ENCODE measurements at places on chromosomes 1 and 21.

GRCh38 chr1:165907256-165907857 lies 79.9 kb downstream of the UCK2 start:
- no peak for DNase-seq

GRCh38 chr1:174800216-174800851 lies 199.4 kb upstream of the CACYBP start:
- DNase-seq = peak; percentile 17

- DNase-seq = no peak
Measured at GRCh38 chr1:85467929-85468540, 3.1 kb upstream of the DDAH1 start.

DNA sequence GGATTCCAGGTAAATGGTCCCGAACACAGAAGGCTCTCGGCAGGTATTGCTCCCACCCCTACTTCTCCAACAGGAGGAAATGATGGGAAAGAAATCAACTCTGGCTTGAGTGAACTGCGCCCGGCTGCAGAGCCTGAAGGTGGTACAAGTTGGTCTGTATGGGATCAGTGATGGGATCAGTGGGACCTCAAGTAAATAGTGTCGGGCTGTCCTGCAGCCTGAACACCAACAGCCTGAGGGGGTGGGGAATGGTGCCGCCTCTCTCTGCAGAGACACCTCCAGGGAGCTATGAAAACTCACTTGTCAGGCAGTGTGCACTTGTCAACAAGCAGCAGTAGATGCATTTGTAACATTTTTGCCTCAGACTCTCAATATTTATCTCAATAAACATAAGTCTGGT lies 183.5 kb downstream of the MATN1 start:
- no peak for DNase-seq

DNA sequence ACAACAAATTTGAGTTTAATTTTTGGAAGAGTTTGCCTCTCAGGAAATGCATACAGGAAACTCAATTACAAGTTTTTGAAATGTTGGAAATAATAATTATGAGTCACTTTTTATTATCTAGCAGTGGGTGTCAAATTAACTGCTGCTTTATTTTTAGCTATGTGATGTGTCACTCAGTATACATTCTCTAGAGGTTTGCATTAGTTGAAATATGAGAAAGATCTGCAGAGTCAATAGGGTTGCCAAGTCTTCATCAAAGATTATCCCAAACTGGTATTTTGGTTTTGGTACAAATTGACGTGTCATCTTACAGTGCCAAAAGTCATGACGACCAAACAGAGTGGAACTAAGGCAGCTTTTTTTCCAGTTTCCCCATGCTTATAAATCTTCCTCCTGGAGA lies 54.3 kb upstream of the DIPK1A start:
- no peak for DNase-seq

GRCh38 chr1:45014321-45015028 lies 2.4 kb downstream of the UROD start:
- peak; percentile 92 for DNase-seq

DNA sequence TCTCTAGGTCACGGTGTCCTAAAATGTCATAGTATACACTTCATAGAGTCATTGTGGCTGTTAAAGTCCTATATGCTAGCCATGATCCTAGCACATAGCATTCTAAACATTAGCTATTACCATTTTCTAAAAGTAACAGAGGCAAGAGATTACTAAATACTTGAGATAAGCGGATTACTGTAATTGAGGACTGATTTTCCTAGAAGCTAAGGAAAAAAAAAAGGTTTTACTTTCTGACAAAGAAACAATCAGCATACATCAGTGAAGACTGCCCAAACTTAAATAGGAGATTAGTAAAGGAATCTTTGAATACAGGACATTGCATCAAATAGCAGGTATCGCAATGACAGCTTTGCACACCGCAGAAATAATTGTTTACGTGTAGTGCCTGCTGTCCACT lies 91.3 kb upstream of the HNRNPU start:
- no peak for DNase-seq

DNA sequence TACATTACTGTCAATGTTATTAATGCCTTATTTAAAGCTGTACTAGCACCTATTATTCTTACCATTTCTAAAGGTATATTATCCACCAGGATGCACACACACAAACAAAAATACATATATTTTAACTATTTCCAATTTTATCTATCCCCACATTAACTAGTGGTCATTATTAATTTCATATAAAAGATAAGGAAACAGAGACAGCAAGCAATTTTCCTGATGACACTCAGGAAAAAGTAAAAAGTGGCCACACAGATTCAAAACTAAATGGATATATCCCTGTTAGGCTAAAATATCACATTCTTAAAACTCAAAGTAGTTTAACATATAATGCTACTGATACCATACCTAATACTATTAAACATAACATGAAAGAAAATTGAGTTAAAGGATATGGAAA lies 534.1 kb downstream of the KCNT2 start:
- no peak for DNase-seq

DNA sequence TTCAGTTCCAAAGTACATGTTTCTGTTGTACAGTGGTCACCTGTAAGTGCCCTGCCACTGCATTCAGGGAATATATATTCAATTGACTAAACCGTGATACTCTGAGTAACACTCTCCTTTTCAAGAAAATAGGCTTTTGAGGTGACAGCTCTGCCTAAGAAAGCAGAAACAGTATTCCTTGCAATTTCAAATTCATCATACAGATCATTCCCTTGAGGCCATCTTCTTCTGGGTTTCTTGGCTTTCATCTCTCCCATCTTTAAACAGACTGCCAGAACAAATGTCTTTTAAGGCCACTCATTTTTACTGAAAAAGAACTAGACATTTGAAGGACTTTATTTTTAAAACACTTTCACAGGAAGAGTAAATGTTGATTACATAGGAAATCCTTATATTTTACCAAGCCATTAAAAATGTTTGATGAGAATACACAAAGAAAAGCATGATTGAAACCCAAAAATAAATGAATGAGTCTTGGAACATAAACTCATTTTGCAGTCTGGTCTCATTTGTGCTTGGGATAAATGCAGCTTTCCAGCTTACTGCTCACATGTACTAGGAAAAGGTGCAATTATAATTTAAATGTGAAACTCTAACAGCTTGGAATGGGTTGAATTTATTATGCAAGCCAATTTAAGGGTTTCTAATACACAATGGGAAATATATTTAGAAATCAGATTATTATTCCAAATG lies 34.7 kb downstream of the PLPPR5 start:
- DNase-seq = no peak

- peak; percentile 69 for DNase-seq
Measured at GRCh38 chr1:234874291-234875288, 254.0 kb downstream of the TOMM20 start.

DNA sequence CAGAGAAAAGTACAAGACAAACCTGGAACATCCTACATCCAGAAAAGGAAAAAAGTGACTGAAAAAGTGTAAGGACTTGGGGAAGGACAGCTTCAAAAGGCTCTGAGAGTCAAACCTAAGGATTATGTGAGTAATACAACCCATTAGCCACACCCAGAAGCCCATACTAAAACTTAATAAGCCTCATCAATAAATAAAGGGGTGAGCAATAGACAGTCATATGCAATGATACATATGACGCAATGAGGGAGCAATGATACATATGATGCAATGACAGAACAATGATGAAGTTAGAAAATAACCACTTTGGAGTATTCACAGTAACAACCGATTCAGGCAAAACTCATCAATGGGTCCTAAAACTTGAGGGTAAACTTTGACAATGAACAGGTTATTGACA lies 50.1 kb downstream of the BRWD1 start:
- no peak for DNase-seq

DNA sequence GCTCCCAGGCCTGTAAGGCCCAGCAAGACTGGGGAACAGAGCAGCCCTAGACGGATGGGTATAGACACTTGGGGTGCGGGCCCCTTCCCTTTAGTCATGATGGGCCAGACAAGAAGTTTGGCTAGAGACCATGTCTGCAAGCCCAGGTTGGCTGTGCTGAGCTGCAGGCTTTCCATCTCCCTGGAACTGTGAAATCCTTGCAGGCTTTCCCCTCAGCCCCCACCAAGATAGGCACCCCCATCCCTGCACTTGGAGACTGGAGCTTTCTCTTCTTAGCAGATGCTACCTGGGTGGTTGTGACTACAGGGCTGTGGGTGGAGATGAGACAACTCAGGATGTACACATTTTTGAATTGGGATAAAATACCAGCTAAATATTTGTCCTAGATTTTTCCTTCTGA lies 110.3 kb downstream of the PTPRU start:
- DNase-seq = no peak
